ENCODE measurements at places on chromosomes 4 and X. TPM values are rescaled to one million over a fixed set of nuclear protein-coding genes. Genes with fewer than 3 reads are reported as not detected.

Gene PCDH10
- total RNA-seq, result 0.44 TPM

Gene TKTL2
- not detected for total RNA-seq

Gene SATL1
- total RNA-seq, result not detected

- no peak for DNase-seq
These were observed 13.8 kb downstream of the FRYL start for GRCh38 chr4:48766131-48766792.

DNA sequence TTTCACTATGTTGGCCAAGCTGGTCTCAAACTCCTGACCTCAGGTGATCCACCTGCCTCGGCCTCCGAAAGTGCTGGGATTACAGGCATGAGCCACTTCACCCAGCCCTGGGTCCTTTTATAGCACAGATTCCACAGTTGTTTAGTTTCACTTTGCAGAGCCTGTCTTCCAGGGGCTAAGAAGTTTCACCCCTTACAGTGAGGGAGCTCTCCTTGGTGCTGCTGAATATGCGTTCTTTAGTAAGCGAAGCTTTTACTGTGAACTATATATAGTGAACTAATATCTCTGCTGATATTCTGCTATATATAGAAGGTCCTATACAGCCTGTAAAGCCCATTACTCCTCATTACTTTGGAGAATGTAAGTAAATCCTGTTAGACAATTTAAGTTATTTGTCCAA is 4.2 kb downstream of the TCEAL6 start:
- no peak for DNase-seq

GRCh38 chr4:13093170-13093569 is 391.0 kb downstream of the RAB28 start:
- no peak for DNase-seq

GRCh38 chrX:132482632-132483031 is 6.2 kb downstream of the MBNL3 start:
- DNase-seq, result no peak

DNA sequence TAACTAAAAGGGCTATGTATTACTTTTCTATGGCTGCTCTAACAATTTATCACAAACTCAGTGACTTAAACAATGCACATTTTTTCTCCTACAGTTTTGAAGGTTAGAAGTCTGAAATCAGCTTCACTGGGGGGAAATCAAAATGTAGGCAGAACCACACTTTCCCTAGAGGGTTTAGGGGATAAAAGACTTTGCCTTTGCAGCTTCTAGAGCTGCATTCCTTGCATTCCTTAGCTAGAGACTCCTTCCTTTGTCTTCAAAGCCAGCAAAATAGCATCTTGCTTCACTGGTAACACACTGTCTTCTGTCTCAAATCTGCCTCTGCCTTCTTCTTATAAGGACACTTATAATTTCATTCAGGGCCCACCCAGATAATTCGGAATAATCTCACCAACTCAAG is 152.4 kb upstream of the SPIN4 start:
- no peak for DNase-seq

DNA sequence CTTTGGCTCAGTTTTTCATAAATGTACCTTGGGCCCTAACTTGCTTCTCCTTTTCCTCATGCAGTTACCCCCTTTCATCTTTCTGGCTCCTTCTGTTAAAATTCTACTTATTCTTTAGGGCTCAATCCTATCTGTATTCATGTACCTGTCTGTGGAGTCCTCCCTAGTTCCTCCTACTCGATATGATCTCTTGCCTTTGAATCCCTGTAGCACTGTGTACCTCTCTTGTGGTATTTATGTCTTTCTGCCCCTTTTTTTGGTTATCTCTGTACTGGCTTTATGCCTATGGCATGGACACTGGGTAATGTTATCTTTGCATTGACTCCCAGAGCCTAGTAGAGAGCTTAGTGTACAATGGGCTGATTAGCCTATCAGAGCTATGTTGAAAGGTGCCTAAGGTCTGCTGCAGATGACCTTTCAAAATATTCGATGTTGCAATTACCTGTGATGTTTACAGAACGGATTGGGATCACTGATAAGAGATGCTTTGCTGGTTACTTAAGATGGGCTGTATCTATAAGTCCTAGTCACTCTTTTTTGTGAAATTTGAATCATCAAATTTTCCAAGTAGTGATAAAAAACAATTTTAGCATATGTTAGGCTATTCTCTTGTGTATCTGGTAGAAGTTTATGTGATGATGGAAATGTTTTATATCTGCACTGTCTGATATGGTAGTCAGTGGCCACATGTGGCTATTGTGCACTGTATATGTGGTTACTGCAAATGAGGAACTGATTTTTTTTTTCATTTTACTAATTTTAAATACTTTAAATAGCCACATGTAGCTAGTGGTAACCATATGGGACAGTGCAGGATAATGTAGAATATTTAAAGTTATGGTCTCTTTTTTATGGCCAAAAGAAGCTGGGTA is 33.5 kb downstream of the TMEM164 start:
- no peak for DNase-seq

DNA sequence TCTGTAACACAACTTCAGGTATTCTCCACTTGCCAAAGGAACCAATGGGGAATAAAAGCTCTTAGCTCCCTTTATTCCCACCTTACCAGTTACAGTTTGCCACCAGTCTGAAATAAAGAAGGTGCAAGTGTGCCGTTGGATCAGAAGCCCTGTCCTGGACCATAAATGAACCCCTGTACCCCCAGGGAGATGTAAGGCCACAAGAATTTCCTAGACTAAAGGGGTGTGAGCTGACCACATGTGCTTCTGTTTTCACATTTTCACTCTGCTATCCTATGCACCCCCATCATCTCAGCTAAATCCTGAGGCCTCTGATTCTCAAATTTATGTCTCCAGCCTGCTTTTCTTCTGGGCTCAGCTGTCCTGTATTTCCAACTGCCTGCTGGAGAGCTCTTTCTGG is 221.2 kb downstream of the SPRY1 start:
- DNase-seq, result no peak

DNA sequence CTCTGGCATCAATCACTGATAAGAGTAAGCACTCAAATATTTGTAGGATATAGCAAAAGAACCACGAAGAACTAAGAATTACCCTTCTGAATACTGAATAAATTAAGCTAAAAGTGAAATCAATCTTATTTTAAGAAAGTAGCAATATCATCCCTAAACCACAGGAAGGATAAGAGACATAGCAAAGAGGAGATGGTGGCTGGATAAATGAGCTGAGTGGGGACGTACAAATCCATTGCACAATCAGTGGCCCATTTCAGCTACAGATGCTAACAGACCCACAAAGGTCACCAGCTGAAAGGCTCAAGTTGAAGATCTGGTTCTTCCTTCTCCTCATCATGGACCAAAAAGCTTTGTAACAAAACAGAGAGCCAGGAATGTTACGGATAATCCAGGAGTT is 77.1 kb downstream of the SLC9A7 start:
- no peak for DNase-seq

- DNase-seq, result no peak
These were observed 323.6 kb upstream of the DIPK2B start for GRCh38 chrX:45524296-45524695.

- no peak for DNase-seq
These were observed 17.5 kb downstream of the NMU start for GRCh38 chr4:55618546-55619143.

DNA sequence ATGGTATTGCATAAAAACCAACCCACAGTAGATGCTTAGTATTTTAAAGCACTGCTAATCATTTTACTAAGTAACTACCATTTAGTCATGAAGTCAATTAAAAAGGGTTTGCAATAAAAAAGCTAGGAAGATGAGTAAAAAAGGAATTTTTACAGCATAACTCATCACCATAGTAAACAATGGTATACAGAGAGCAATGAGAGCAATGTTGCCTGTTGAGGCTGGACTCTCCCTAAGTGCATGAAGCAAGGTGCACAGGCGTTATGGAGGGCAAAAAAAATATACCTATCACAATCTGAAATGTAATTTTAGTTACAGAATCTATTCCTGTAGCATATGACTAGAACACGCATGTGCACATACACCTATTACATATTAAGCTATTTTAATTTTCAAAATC is 129.6 kb upstream of the BMP3 start:
- DNase-seq, result no peak

DNA sequence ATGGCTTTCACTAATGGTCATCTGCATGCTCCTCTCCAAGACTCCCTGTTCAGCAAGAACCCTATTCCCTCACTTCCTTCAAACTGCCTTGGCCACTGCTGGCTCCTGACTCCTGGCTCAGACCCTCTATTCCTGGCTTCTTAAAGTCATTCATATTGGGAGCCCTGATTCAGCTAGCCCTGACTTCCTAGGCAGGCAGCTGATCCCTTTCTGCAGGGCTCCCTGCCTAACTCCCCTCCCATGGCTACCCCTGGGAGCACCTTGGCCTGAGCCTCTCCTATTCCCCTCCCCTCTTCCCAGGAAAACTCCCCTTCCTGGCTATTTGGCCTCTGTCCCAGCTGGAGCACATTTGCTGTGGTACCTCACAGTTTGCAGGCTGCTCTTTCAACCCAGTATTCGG is 154.9 kb upstream of the PJA1 start:
- DNase-seq, result no peak
